SW480 (cell line): ENCODE measurements at places on chromosomes 12 and 14.
A peak's percentile ranks its signal among the peaks of the same experiment; 100 is the strongest.

GRCh38 chr12:107439026-107439738 lies 246.4 kb upstream of the PWP1 start:
- DNase-seq: no peak

GRCh38 chr12:288687-289086 lies 26.1 kb upstream of the SLC6A13 start:
- DNase-seq: no peak

GRCh38 chr12:104243971-104244370 lies 28.4 kb downstream of the TXNRD1 start:
- no peak for DNase-seq

GRCh38 chr12:122024132-122024785 lies 2.6 kb downstream of the BCL7A start:
- no peak for DNase-seq

GRCh38 chr14:96078625-96079016 lies 39.5 kb downstream of the C14orf132 start:
- DNase-seq: no peak

DNA sequence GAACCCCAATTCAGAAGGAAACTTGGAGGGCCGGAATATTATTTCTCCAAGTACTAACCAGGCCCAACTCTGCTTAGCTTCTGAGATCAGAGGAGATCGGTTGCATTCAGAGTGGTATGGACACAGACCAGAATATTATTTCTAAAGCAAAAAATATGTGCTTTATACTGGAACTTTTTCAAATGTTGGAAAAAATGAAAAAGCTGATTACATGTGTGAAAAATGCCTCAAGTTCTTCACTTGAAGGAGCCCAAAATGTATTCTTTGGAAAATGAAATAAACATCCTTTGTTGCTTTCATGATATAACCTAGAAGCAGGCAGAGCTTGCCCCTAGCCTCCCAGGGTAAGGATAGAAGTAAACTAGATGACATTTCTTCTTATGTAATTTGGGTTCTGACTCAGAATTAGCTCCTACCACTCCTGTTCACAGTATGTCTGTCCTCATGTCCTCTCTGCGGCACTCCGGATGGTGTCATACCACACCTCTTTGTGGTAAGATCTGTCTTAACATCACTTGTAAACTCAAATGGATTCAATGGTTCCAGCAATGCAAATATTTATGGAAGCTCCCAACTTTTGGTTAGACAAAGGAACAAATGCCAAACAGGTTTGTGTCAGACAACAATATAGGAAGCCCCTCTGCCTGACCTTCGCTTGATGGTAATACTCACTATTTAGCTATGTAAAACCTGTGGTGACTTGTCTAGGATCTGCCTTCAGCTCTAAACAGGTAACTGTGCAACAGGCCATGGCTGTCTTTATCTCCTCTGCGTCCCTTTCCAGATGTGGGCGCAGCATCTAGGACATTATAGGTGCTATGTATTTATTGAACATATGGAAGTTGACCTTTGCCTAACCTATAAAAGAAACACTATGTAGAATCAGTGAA lies 178.5 kb downstream of the SSPN start:
- no peak for DNase-seq

DNA sequence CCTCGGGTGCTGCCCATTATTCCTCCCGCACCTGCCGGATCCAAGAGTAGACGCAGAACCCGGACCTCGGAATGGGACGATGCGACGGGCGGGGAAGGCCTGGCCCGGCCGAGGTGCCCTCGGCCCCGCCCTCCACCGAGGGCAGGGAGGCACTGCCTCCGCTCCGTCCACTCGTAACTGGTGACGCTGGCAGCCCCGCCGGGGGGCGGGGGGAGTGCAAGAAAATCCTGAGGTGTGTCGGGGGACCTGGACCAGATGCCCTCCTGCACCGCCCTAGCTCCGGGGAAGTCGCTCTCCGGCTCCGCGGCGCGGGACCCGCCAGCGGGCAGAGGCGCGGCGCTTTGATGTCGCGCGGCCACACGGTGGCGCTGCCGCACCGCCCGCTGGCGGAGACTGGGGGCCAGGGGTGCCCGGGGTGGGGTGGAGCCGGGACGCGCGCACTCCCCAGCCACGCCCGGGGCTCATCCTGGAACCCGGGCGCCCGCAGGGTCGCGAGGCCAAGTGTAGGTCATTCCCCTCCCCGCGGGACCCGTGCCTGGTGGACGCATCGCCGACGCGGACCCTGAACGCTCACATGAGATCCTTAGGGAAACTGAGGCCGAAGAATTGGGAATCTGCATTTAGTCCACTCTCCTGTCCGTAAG lies 202.8 kb downstream of the TTC8 start:
- peak; percentile 27 for DNase-seq

DNA sequence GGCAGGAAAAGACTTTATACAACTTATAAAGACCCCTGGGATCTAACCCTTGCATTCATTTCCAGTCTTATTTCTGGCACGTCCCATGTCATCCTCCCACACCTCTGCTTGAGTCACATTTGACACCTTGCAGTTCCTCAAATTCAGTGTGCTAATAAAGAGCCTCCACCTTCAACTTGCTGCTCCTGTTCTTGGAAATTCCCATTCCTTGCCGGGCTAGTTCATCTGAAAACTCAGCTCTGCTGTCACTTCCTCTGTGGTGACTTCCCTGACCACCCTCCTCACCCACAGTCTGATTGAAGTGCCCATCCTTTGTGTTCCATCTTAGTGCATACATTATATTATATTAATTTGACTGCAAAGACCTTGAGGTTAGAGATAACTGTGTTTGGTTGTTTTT lies 37.4 kb upstream of the PSMA6 start:
- no peak for DNase-seq

- DNase-seq: no peak
Observed at GRCh38 chr14:74875941-74876913, at the start of gene PROX2. TSS of gene PROX2 (minus strand) at chr14:74876145. CDS start at chr14:74863834, 12,311 bp downstream.

GRCh38 chr12:59736786-59737185 lies 141.0 kb downstream of the SLC16A7 start:
- DNase-seq: no peak

GRCh38 chr12:65355461-65355860 lies 77.0 kb downstream of the MSRB3 start:
- DNase-seq: no peak

GRCh38 chr12:30442461-30442860 lies 253.2 kb downstream of the IPO8 start:
- no peak for DNase-seq

GRCh38 chr14:50040401-50040775 lies 76.0 kb downstream of the VCPKMT start:
- peak; percentile 81 for DNase-seq

GRCh38 chr14:67666750-67667449 lies 7.5 kb downstream of the VTI1B start:
- peak; percentile 69 for DNase-seq

- no peak for DNase-seq
Observed at GRCh38 chr14:46198676-46199075, 452.9 kb downstream of the RPL10L start.

GRCh38 chr14:96357216-96357615 lies 5.9 kb downstream of the ATG2B start:
- no peak for DNase-seq

- no peak for DNase-seq
Observed at GRCh38 chr12:3243376-3244084, 166.4 kb downstream of the TSPAN9 start.

- no peak for DNase-seq
Observed at GRCh38 chr14:65110525-65110924, 8.2 kb upstream of the MAX start.

GRCh38 chr12:83476006-83476405 lies 789.3 kb downstream of the TMTC2 start:
- DNase-seq: no peak

DNA sequence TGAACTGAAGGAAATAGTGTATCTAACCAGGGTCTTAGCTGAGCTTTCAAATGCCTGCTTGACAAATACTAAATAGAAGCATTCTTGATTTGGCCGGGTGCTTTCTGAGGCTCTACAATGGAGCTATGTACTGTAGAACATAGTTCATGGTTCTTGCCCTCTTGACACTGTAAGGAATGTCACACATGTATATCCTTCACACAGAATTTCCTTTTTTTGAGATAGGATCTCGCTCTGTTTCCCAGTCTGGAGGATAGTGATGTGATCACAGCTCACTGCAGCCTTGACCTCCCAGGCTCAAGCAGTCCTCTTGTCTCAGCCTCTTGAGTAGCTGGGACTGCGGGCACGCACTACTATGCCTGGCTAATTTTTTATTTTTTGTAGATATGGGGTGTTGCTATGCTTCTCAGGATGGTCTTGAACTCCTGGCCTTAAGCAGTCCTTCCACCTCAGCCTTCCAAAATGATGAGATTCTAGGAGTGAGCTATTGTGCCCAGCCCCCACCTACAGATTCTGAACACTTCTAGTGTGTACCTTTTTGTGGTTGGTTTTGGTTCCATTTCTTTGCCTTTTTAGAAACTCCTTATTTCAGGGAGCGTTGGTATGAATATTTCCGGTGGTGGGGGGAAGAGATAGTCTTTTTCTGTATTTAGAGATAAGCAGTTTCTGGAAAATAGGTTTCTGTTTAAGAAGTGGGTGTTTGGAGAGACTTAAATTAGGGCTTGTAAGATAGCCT lies 4.2 kb downstream of the MLXIP start:
- DNase-seq: no peak

DNA sequence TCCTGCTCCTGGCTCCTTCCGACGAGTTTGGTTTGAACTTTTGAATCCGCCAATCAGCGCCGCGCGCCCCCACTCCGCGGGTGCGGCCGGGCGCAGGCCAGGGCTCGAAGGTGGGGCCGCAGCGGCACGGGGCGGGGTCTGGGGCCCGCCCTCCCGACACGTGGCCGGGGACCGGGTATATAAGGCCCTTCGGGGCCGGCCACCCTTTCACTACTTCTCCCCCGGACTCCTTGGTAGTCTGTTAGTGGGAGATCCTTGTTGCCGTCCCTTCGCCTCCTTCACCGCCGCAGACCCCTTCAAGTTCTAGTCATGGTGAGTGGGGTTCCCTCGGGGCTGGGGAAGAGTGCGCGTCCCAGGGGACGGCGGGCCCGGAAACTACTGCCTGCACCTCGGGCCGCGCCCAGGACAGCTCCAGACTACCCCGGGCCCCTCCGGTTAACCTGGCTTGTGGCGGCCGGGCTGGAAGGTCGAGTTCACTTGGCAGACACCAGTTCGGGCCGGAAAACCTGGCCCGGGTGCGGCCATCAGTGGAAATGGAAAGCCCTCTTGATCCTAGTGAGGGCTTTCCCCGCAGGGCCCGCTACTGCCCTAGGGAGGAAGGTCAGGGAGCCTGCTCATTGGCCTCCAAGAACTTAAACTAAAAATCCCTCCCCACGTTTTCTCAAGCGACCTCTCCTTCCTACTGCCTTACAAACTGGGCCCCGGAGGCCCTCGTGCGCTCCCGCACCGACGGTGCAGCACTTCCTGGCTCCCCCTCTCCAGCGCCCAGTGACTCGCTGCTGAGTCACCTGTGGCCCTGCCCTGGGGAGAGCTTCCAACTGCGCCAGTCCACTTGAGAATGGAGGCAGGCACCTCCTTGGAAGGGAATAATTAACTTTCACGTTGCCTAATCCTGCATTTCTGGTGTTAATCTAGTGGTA lies at the start of gene TUBA1C:
TUBA1C (plus strand) TSS at position 210 of the 920 bp plus-strand sequence; CDS start at position 310, 100 bp downstream.
- DNase-seq: peak; percentile 93

DNA sequence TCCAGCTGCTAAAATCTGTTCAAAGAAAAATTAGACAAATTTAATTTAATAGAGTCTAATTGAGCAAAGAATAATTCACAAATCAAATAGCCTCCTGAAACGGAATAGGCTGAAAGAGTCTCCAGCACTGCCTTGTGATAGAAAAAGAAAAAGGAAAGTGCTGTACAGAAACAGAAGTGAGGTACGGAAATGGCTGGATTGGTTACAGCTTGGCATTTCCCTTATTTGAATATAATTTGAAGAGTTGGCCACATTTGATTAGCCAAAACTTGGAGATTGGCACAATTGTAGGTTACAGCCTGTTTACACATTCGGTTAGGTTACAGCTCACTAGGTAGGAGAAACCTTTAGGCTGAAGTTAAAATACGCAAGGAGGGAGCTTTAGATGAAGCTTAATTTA lies 24.8 kb upstream of the PCED1B start:
- no peak for DNase-seq

- DNase-seq: peak; percentile 39
Observed at GRCh38 chr14:50599700-50600444, 39.9 kb downstream of the ATL1 start.
